ENCODE measurements at places on chromosomes 2 and 18.

GRCh38 chr18:5909125-5909524 is 13.8 kb upstream of the TMEM200C start:
- DNase-seq: no peak

DNA sequence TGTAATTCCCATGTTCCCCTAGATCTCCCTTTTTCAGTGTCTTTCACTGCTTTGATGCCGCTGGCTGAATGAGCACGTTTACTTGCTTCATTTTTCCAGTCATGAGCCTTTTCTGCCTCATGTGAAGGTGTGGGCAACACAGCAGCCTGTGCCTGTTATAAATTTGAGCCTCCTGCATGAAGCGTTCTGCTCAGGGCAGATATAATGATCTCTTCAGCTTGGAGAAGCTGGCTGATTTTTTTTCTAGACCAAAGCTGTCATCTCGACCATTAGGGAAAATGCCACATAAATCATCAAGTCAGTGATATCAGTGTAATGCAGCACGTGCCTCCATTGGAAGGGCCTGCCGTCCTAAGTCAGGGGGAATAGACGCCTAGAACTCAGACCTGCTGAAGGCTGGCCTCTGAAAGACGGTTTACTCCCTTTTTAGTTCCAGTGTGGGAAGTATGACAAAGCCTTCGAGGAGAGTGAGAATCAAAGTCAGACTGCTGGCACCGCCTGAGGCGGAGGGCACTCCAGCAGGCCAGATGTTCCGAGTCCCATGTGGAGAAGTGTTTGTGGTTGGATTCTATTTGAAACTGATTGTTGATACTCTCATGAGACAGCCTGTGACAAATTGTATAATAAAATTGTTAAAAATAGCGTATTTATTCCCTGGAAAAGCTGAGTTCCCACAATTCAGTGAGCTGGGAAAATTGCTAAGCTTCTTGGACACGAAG is 196.5 kb downstream of the MYO1B start:
- DNase-seq: no peak

- no peak for DNase-seq
Observed at GRCh38 chr2:185208261-185208660, 530.3 kb upstream of the FSIP2 start.

GRCh38 chr2:173214213-173214612 is 138.6 kb downstream of the MAP3K20 start:
- no peak for DNase-seq

DNA sequence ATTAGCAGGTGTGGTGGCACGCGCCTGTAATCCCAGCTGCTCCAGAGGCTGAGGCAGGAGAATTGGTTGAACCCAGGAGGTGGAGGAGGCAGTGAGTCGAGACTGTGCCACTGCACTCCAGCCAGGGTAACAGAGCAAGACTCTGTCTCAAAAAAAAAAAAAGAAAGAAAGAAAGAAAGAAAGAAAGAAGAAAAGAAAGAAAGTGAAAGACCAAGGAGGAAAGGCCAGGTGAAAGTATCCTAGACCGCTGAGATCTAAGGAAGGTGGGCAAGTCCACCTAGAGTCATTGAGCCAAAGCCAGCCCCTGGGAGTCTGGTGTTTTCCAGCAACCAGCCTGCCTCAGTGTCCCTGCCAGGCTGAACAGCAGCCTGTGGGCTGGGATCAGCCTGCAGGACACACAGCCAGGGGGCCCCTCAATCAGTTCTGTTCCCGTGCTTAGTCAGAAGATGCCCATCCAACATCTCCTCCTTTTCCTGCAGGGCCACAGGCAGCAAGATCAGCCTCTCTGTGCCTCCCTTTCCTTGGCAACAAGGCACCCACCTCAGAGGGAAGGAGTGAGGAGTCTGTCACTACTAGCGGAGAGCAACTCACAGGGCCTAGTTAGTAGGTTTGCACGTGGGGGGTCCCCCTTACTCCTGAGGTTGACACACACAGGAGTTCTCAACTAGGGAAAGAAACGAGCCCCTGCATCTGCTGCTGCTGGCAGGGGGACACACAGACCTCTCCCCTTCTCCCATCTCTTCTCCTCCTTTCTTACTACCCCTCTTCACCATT is 64.1 kb downstream of the SMAD7 start:
- DNase-seq: peak; percentile 44

- no peak for DNase-seq
Observed at GRCh38 chr2:226790431-226790830, 9.2 kb downstream of the IRS1 start.

- peak; percentile 84 for DNase-seq
Observed at GRCh38 chr2:111898703-111899514, 502 bp downstream of the MERTK start.

GRCh38 chr18:62850619-62851306 is 135.4 kb downstream of the PHLPP1 start:
- DNase-seq: no peak

- DNase-seq: no peak
Observed at GRCh38 chr2:201279079-201279478, 18.7 kb downstream of the CASP8 start.

GRCh38 chr2:184053326-184053725 is 545.0 kb upstream of the ZNF804A start:
- no peak for DNase-seq

DNA sequence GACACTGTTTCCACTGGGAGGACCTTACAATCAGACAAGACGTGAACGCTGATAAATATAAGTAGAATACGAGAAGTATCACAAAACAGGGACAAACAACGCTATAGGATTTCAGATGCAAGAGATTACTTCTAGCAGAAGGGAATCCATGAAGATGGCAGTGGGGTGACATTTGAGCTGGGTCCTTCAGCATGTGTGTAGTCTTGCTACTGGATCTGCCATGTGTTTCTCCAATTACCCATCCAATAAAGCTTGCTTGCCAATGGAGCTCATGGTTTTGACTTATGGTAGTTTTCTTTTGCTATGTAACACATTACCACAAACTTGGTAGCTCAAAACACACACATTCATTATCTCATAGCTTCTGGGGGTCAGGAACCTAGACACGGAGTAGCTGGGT is 32.8 kb upstream of the LGALSL start:
- DNase-seq: no peak

DNA sequence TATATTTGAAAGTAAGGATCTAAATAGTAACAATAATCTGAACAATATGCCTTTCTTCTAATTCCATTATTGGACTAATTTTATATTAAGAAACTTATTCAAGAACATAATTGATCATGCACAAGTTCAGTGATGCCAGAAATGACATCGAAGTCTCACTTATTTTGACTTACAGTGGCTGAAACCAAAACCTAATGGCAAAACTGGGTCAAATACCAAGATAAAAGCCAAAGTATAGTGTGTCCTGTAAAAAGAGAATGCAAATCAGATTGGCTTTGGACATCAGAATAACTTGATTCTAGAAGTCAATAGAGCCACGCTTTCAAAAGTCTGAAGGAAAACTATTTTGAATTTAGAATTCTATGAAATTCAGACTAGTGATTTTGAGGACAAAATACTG is 137.2 kb downstream of the FTCDNL1 start:
- DNase-seq: no peak

DNA sequence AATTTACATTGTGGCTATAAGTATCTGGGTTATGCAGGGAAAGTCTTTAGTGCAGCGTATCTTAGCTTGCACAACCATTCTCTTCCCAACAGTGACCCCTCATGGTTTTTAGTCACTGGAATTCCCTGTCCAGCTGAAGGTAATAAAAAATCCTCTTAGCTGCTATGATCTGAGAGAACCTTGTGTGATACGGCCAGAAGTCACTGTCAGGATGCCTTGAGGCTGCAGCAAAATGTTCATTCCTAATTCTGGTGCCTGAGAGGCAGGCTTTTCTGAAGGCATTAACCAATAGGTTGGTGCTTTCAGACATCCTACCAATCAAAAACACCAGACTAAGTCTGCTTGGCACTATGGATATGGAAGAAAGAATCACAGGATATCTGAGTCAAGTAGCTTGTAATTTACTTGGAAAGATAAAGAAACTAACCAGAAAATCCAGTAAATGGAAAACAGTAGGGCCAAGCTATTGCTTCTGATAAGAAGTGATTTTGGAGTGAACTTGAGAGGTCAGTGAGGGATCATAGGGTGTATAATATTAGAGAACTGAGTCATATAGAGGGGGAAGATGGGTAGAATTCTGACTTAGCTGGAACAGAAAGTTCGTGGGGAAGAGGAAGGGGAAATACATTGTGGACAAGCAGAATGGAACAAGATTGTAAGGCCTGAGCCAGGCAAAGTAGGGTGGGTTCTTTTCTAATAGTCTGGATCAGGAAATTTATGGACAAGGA is 89.0 kb upstream of the SLC14A2 start:
- no peak for DNase-seq

- no peak for DNase-seq
Observed at GRCh38 chr18:26383454-26384270, 157.4 kb downstream of the TAF4B start.

DNA sequence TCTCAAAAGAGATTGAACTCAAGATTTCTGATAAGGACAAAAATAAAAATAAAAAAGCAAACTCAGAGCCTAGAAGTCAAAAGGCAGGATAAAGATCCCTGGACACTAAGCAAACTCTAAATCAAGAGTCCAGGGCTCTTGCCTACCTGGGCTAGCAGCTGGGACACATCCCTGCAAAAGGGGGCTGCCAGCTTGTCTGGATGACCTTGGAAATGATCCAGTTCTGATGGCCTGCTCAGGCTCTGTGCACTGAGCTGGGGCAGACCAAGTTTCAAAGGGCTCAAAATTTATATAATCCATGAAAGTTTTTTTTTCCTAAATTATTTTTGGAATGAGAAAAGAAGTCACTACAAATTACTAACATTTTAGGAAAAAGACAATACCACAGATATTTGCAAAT is 557.3 kb downstream of the CNTNAP5 start:
- no peak for DNase-seq

DNA sequence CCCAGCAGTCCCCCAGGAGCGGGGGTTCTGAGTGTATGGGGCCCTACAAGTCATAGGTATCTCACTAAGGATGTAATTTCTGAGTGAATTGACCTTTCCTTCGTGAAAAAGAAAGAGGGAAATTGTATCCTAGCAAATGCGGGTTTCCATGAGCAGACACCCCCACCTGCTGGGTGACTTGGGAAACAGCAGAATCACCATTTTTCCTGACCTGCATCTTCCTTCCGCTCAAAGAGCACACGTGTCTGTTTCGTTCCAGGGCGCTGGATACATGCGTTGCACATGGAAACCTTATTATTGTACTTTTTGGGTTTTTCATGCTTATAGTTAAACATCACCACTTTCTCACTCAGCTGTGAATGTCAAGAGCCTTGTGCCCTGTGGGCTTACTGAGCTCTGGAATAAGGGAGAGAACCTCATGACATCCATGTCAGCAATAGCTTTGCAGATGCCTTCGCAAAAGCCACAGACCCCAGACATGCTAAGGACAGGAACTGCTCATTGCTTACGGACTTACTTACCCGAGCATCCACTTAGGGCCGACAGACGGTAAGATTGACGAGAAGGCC is 132.8 kb downstream of the TPO start:
- no peak for DNase-seq

GRCh38 chr18:78611869-78612268 is 367.7 kb upstream of the SALL3 start:
- DNase-seq: no peak

- DNase-seq: no peak
Observed at GRCh38 chr2:16709769-16710168, 44.1 kb upstream of the CYRIA start.

DNA sequence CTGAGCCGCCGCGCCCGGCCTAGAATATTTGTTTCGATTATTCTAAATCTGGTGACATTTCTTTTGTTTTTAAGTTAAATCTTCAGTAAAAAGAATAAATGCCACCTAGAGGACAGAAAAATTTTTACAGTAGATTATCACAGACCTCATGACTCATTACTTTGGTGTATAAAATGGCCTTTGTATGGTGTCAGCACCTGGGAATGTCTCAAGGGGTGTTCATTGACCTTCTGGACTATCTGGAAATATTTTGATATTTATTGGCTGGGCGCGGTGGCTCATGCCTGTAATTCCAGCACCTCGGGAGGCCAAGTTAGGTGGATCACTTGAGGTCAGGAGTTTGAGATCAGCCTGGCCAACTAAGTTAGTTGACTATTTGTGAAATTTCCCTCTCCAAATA is 30.3 kb upstream of the SLC30A6 start:
- no peak for DNase-seq

- no peak for DNase-seq
Observed at GRCh38 chr2:64101141-64101591, 43.1 kb downstream of the PELI1 start.

- DNase-seq: no peak
Observed at GRCh38 chr2:223696719-223697118, 94.6 kb upstream of the SCG2 start.

- DNase-seq: no peak
Observed at GRCh38 chr2:156561326-156561725, 125.1 kb downstream of the GPD2 start.

DNA sequence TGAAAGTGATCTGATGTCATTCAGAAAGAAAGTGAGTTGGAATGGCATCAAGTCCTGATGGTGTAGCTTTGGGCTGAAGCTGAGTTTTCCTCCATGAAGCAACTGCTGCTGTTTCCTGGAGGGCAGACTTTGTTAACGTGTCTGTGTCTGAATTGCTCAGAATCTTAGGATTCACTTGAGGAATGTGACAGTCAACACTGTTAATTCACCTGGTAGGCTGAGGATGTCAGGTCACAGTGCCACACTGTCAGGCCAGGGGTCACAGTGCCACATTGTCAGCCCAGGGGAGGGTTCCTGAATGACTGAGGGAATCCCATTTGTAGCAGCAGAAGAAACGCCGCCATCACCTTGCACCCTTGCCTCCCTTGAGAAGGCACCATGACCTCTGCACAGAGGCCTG is 39.4 kb downstream of the LYPD6B start:
- DNase-seq: no peak

GRCh38 chr2:168892327-168892726 is 2.1 kb upstream of the SPC25 start:
- DNase-seq: no peak

GRCh38 chr2:53697686-53698085 is 69.9 kb upstream of the CHAC2 start:
- DNase-seq: no peak

GRCh38 chr18:63758615-63759240 is 16.5 kb upstream of the SERPINB7 start:
- no peak for DNase-seq

DNA sequence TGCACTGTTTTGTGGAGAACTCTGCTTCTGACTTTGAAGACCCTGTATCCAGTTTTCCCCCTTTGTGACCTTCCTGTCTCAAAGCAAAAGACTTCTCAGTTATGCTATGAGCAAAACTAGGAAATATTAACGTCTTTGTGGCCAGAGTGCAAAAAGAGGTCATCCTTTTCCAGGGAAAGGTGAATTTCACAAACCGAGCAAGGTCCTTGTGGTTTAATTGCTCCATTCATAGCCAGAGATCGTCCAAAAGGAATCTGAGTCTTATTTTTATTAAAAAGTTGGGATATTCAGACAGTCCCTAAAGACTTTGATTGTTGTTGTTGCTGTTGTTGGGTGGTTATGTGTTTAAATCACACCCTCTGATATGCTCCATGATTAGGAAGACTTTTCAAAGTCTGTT is 77.4 kb downstream of the NAB1 start:
- no peak for DNase-seq

Data from posterior vena cava (tissue), 2 donors.